ENCODE measurements at places on chromosomes 12 and 14.

- DNase-seq = no peak
These were observed 211.8 kb downstream of the NEDD1 start for GRCh38 chr12:97118796-97119375.

- no peak for DNase-seq
These were observed 341.3 kb downstream of the SLC16A7 start for GRCh38 chr12:59937148-59937547.

DNA sequence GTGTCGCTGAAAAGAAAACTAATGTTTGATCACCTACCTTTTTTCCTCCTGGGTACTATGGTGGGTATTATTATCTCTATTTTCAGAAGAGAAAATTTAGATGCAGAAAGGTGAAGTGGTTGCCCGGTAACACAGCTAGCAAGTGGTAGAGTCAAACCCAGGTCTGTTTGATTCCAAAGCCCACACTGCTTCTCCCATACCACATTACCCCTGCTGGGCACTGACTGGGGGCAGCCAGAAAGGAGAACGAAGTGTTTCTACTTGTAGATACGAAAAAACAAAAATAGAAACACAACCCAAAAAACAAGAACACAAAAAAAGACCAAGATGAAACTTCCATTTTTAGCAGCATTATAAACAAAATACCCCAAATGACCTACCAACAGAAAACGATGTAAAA is 142.2 kb downstream of the SLC41A2 start:
- no peak for DNase-seq

- DNase-seq = no peak
These were observed 182.5 kb upstream of the RGS6 start for GRCh38 chr14:71749613-71750238.

All from activated CD8-positive, alpha-beta T cell treated with anti-CD3 and anti-CD28 coated beads for 36 hours (primary cell).